ENCODE measurements at places on chromosomes 16 and 17.

DNA sequence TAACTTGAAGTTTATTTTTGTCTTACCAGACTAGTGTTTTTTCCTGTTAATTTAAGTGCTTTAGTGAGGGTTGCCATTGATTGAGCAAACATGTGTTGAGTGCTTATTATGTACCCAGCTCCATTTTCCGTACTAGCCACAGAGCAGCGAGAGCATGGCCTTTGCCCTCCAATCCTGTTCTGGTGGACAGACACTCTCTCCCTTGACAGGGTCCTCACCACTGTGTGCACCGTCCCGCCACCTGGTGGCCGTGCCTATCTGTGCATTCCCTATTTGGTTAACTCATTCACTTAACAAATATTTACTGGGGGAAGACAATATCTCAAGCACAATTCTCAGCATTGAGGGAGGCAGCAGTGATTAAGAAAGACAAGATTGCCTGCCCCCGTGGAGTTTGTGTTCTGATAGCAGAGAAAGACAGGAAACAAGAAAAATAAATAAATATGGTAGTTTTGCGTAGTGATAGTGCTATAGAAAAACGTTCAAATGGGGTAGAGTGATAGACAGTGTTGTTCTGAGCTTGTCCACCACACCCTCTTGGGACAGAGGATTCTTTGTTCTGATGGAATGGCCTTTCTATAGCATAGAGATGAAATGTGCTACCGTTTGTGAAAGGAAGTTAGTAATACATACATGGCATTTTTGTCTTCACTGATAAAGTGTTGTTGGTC, 13.0 kb downstream of the CDH13 start:
- DNase-seq = no peak

GRCh38 chr16:72921106-72921505, 126.8 kb downstream of the ZFHX3 start:
- no peak for DNase-seq

- DNase-seq = no peak
Measured at GRCh38 chr16:79668502-79668901, 68.0 kb upstream of the MAF start.

GRCh38 chr17:45942284-45942683, 47.9 kb downstream of the MAPT start:
- DNase-seq = no peak

DNA sequence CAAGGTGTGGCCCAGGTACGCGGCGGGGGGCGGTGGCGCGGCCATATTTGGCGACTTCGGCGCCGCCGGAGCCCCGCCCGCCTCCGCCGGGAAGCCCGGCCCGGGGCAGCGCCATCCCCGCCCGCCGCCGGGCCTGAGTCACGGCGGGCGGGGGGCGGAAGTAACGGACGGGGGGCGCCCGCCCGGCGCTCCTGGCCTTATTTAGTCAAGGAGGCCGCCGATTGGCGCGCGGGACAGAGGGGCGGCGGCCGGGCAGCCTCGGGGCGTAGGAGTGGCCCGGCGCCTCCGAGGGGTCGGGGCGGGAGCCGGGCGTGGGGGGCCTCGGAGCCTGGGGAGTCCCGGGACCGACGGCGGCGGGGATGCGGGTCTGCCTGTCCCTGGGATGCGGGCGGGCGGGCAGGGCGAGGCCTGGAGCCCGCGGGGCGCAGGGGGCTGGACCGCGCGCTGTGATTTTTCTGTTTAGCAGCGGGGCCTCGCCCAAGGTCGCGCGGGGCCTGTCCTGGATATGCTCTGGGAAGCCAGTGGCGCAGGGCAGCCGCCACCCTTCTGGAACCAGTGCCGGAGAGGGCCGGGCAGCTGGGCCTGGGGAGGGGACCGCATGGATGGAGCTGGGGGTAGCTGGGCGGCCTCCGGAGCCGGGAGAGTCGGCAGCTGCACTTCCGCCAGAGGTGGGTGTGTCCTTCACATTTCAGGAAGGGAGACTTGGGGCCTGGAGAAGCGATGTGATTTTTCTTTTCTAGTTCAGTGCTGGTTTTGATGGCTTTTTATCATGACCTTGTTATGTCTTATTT, 2.3 kb upstream of the ACTG1 start:
- no peak for DNase-seq

- no peak for DNase-seq
Measured at GRCh38 chr17:44559634-44560554, 2.6 kb downstream of the FZD2 start.

DNA sequence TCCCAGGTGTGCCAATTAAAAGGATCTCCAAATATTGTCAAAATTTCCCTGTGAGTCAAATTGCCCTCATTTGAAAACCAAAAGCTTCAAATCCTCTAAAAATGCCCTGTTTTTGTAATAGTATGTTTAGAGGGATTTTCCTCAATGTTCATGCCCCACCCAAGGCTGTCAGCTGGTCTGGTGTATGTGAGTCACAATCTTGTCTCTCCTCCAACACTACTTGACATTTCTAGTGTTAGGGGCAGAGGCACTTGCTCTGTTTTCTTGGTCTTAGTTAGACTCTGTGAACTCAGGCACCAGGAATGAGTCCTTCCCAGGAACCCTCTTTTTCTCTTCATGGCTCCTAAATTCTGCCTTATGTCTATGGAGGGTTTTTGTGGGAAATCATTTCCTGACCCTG, 634.8 kb downstream of the KCNJ2 start:
- no peak for DNase-seq

- DNase-seq = peak; percentile 98
Measured at GRCh38 chr17:75393523-75394331, 11.8 kb downstream of the GRB2 start.

- DNase-seq = peak; percentile 42
Measured at GRCh38 chr16:58339452-58339981, 44.7 kb upstream of the PRSS54 start.

GRCh38 chr16:64153718-64154117, 968.1 kb downstream of the CDH11 start:
- DNase-seq = no peak

GRCh38 chr17:32156656-32157055, 14.4 kb downstream of the RHOT1 start:
- no peak for DNase-seq

- DNase-seq = no peak
Measured at GRCh38 chr16:3065069-3065741, at the start of gene IL32. Gene IL32 (plus strand): TSS chr16:3065640. CDS start chr16:3065812, 172 bp downstream.

- DNase-seq = no peak
Measured at GRCh38 chr16:30692396-30693064, 6.4 kb upstream of the SRCAP start.

GRCh38 chr17:8039611-8040168, 831 bp downstream of the ALOX15B start:
- no peak for DNase-seq

DNA sequence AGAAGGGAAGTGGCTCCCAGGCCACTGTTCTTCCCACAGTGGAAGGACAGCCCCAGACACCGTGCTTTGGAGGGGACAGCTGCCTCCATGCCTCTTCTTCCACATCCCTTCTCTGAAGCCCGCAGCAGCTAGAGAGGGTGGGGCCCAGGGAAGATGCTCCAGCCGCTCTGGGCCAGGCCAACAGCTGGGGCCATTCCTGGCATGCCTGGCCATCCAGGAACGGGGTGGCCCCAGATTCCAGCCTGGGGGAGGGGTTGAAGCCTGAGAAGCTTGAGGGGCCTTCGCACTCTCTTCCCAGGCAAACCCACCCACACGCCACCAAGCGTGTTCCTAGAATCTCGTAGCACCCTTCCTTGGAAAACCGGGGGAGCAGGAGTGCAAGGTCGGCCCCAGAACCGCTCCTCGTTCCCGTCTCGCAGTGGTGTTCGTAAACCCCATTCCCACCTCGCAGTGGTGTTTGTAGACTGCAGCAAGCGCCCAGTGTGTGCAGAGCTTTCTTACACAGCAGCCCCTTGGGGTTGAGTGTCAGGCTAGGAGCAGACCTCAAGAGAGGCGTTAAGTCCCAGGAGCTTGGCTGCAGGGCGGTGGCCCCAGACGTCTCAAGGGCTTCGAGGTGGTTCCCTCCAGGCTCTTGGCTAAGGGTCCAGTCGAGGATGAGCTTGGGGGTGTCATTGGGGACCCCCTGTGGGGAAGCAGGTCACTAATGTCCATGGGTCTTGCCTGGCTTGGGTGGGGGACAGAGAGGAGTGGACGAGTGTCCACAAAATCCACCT, 2.7 kb downstream of the CDH15 start:
- no peak for DNase-seq

- DNase-seq = no peak
Measured at GRCh38 chr17:57517632-57518456, 227.3 kb downstream of the CCDC182 start.

DNA sequence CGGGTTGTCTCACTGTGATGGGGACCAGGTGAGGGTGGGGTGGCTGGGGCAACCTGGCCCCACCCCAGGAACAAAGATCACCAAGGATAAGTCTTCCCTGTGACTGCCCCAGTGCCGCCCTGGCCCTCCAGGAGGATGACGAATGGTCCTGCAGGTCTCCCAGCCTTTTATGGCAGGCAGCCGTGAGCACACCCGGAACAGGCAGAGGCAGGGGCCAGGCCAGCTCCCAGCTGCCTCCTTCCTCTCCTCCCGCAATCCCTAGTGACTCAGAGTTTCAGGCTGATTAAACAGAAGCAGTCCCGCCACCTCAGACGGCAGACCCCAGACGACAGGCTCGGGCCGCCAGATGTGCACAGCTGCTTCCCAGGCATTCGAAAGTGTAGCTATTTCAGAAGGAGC, 13.3 kb downstream of the JUP start:
- no peak for DNase-seq

DNA sequence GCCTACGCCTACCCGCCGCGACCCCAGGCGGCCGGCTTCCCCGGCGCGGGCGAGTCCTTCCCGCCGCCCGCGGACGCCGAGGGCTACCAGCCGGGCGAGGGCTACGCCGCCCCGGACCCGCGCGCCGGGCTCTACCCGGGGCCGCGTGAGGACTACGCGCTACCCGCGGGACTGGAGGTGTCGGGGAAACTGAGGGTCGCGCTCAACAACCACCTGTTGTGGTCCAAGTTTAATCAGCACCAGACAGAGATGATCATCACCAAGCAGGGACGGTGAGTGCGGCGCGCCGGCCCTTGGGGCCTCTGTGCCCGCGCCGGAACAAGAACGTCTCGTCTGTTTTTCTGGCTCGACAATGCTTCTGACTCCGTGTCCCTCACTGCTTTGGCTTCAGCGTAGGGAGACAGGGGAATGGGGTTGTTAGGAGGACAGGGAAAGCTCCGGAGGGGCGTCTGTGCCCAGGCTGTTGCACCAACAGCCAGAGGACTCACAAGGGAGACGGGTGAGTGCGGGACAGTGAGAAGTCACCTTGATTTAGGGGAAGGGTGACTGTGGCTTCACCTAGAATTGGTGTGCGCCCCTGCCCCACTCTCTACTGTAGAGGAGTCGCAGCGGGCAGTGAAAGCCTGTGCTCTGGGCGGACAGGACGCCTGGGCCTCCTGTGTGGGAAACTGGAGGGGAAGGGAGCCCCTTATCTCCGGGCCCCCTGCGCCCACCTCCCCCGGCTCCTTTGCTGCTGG, 806 bp downstream of the TBX21 start:
- no peak for DNase-seq

GRCh38 chr16:11250091-11250785, 5.8 kb downstream of the SOCS1 start:
- no peak for DNase-seq

DNA sequence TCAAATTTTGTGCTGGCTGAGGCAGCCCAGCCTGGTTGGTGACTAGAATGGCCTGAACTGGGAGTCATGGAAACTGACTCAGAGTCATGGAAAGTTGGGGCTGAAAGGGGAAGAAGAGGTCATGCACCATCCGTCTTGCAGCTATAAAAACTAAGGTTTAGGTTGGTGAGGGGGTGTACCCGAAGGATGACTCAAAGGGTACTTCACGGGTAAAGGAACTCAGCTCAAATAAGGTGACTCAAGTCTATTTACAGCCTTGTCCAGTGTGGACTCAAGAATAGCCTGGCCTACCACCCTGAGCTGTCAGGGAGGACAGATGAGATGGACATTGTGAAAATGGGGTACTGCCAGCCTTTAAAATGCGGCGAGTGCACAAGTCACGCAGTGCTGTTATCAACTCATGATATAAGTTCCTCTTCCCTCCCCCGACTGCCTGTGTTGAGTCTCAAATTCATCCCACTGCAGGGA, 18.6 kb downstream of the CD300LB start:
- no peak for DNase-seq

GRCh38 chr16:68009157-68009735, 6.5 kb downstream of the DPEP2NB start:
- DNase-seq = no peak

GRCh38 chr16:17723531-17724134, 252.9 kb upstream of the XYLT1 start:
- no peak for DNase-seq

DNA sequence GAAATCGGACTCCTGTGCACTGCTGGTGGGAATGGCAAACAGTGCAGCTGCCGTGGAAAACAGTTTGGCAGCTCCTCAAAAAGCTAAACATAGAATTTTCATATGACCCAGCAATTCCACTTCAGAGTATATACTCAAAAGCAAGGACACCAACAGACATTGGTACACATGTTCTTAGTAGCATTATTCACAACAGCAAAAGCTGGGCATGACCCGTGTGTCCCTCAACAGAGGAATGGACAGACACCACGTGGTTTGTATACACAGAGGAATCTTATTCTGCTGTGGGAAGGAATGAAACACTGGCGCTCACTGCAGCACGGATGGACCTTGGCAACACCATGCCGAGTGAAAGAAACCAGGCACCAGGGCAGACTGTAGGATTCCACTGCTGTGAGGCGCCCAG, 16.0 kb downstream of the NPTX1 start:
- DNase-seq = no peak

DNA sequence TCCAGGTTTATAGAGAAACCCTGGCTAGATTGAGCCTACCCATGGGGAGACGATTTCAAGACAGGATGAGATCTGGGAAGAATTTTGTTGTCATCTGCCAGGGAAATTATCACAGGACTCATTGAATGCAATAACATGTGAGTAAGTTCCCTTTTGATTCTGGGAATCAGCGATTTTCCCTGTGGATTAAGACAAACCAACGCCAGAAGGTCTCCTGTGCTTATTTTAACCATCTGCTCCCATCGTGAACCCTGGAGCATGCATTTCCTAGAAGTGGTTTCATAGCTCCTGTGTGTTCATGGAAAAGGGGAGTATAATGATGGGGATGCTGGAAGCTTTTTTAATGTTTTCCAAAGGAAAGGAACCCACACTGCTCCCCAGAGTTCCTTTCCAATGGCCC, 21.0 kb upstream of the ARHGAP44 start:
- no peak for DNase-seq

- no peak for DNase-seq
Measured at GRCh38 chr17:46958041-46958591, 20.9 kb downstream of the RPRML start.

GRCh38 chr17:41455236-41455635, 11.9 kb downstream of the KRT32 start:
- DNase-seq = no peak

GRCh38 chr16:23269248-23269953, 32.7 kb upstream of the SCNN1B start:
- no peak for DNase-seq

GRCh38 chr16:20610892-20611349, 34.8 kb upstream of the ACSM2B start:
- DNase-seq = no peak

GRCh38 chr17:27424516-27424915, 31.7 kb upstream of the KSR1 start:
- no peak for DNase-seq

Measured in iPS DF 19.7 (cell line).